ENCODE measurements at places on chromosomes 4 and X.

DNA sequence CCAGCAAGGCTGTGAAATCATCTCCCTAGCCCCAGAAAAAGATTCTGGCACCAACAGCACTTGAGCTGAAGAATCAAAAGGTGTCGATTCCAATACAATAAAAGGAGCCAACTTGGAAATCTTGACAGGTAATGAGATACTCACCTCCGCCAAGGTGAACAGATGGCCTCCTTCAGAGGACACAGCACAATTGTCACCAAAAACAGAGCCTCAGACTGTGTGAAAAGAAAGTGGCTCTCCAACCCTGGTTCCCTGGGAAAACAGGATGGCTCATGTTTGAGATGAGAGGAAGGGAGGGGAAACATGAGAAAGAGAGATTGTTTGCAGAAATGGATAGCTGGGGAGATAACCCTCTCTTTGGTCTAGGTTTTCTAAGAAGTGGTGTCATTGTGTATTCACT lies 168.9 kb downstream of the HS3ST1 start:
- DNase-seq: no peak

DNA sequence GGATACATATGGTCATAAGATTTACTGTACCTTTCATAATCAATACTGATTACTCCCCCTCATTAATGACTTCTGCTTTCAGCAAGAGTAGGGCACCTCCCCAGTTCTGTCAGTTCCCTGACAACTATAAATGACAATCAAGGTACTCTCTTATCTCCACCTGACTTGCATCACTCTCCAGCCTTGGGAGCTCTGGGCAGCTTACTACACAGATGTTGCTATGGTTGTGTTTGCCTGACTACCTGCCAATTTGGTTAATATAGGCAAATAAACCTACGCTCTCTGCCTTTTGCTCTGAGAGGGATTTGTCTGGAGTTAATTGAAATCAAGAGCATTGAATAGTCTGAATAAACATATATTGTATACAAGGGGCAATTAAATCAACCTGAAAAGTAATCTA lies 22.8 kb upstream of the MAP7D3 start:
- DNase-seq: no peak

DNA sequence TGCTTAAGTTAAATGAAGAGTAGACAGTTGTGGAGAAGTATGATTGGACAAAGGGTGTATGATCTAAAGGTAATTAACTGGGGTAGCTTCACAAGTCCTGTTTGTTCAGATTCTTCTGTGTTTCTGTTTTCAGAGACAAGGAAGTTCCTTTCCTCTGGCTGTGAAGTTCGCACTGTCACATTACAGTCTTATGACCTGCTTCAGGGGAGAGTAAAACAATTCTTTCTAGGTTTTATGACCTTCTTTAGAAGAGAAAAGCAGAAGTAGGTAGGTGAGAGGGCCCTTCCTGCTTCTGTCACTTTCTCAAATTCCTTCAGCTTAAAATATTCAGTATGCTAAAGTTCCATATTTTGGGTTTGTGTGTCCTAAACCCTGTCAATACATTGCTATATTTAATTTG lies 211.9 kb downstream of the SOX3 start:
- DNase-seq: no peak

- no peak for DNase-seq
Observed at GRCh38 chrX:147602176-147602696, 309.5 kb upstream of the FMR1 start.

DNA sequence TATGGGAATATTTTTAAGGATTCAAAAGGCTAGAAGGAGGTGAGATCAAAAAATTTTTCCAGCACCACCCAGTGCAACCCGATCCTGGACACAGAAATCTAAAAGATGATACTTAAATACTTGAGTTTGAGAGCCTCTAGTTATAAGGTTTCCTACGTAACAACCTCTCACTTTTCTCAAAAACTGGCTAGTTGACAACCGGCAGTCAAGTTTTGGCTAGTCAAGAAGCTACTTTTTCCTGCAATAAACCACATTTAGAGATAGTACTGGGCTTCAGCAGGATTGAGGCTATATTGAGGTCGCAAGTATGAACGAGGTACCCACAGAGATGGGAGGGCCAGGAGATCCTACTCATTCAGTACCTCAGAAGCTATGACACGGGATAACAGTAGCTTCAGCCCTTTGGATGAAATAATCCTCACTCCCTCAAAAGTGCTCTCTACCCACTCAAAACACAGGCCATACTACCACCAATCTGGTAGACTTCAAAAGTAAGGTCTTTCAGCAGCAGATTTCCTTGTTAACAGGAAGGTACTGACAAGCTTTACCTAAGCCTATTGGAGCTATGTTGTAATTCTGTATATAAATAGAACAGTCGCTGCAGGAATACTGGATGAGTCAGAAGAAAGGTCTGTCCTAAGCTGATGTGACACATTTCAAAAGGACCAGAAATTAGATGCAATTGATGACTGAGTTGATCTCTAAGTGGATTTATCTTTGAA lies 1.5 kb upstream of the TSPAN5 start:
- DNase-seq: peak; percentile 50

- no peak for DNase-seq
Observed at GRCh38 chr4:88549815-88550214, 26.2 kb upstream of the PYURF start.

DNA sequence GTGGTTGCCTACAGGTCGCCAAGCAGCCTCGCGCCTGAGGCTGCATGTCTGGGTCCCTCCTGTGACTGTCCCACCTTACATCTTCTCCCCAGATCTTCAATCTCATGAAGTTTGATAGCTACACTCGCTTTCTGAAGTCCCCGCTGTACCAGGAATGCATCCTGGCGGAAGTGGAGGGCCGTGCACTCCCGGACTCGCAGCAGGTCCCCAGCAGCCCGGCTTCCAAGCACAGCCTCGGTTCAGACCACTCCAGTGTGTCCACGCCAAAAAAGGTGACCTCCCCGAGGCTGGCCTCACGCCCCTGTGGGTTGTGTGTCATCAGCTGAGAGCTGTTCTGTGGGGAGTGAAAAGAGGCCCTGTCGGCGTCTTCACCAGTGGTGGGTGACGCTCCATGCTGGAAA lies 24.9 kb upstream of the HGFAC start:
- no peak for DNase-seq

DNA sequence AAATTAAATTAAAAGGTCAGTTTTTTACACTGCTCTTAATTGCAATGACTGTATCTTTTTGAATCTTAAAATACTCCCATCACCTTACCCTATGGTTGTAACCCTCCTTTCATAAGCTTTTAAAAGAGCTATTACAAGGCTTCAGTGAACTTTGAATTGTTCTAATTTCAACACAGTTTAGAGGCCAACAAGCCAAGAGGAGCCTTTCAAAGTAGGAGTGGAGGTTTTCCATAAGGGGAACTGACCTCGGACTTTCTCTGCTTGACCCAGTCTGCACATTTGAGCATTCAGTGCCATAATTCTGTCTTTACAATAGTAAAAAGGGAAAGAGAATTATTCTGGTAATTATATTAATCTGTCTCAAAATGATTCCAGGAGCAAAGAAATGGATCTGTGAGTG lies 98.9 kb downstream of the PARM1 start:
- DNase-seq: no peak

GRCh38 chr4:83629945-83630721 lies 94.2 kb downstream of the GPAT3 start:
- no peak for DNase-seq

DNA sequence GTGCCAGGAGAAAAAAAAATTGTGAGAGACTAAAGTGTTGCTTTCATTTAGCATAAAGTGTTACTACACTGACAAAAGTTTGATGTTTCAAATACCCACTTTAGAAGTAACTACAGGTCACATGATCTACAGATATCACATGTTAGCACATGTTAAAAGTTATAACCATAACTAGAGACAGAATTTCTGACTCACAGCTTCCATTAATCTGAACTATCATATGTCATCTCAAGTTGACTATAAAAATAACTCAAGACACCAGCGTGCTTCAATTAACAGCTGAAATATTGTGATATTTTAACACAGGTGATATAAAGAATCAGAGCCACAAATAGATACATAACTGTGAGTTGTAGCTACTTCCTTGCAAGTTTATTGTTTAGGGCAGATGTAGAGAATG lies 591.5 kb upstream of the PITX2 start:
- DNase-seq: no peak

- no peak for DNase-seq
Observed at GRCh38 chr4:154516318-154517029, 24.9 kb upstream of the DCHS2 start.

GRCh38 chr4:7183780-7184460 lies 8.4 kb upstream of the SORCS2 start:
- no peak for DNase-seq

- DNase-seq: no peak
Observed at GRCh38 chr4:53935780-53936179, 128.6 kb downstream of the CHIC2 start.

DNA sequence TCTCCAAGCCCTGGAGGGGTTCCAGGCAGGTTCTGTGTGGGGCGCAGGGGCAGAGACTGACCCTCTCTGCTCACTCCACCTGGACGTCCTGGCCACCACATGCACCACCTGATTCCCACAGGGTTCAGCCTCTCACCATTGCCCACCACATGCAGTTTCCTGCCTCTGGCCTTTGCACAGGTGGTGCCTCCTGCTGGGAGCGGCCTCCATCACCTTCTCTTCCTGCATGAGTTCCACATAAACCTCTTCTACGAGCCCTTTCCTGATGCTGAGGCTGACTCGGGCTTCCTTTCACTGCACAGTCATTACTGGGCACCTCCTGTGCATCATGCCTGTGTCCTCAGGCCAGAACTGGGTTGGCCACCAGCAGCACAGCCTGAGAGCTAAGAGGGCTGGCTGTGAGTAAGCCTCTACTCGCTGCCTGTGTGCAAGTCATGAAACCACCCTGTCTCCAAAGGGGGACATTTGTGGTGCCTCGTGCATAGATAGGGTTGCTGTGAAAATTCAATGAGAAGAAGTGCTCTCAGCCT lies 19.9 kb downstream of the MAN2B2 start:
- DNase-seq: no peak

- DNase-seq: no peak
Observed at GRCh38 chr4:184444953-184445309, 29.4 kb downstream of the IRF2 start.

- no peak for DNase-seq
Observed at GRCh38 chr4:114783215-114783595, 184.6 kb downstream of the UGT8 start.

GRCh38 chr4:76688619-76689144 lies 209.3 kb downstream of the SOWAHB start:
- no peak for DNase-seq

DNA sequence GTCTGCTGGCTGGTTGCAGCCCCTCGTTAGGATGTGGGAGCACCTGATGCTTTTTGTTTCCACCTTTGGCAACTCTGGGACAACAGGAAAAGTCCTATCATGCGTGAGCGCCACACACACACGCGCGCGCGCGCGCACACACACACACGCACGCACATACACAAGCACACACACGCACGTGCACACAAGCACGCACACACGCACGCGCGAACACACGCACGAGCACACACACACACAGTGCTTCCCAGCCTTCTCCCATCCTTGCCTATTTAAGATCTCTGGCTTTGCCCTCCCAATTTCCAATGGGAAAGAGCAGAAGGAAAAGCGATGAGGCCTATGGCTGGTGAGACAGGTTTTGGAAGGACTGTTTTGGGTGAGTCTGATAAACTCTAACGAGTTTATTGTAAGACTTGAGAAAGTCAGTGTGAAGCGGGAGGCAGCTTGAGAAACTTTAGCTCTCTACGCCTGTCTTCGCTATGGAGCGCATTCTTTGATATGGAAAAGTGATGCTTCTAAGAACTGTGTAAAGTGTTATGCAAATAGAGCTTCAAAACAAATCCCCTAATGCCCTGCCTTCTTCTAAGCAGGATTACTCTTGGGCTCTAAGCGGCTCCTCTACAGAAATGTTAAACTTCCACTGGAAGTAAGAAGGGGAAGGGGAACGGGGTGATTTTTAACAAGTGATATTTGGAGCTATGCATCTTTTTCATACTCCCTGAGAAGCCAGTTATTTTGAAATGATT lies 11.8 kb downstream of the SUPT20HL1 start:
- DNase-seq: no peak

GRCh38 chr4:158353541-158354304 lies 143.4 kb downstream of the TMEM144 start:
- DNase-seq: no peak

GRCh38 chr4:26821677-26822503 lies 38.8 kb upstream of the STIM2 start:
- no peak for DNase-seq

DNA sequence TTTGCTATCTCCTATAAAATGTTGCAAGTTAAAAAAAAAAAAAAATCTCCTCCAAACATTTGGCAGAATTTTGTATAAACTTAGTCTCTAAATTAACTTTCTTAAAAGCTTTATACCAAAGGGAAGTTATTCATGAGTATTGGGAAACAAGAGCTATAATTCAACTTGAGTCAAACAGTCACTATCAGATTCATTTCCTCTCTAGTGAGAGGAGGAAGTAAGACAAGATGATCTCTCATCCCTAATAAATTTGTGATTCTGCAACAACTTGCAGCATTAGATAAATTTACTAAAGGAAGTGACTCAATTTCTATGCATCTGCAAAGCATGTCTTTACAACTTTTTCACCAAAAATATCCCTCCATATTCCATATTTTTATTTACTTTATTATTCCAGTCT lies 135.4 kb upstream of the GNPDA2 start:
- no peak for DNase-seq

- no peak for DNase-seq
Observed at GRCh38 chr4:176193126-176193525, 2.3 kb downstream of the SPATA4 start.

Data from epithelial cell of proximal tubule (primary cell).